Kasumi-1 (cell line): ENCODE measurements at places on chromosomes 11 and 22.

GRCh38 chr22:22685586-22685985, 41.2 kb downstream of the GGTLC2 start:
- no peak for DNase-seq

DNA sequence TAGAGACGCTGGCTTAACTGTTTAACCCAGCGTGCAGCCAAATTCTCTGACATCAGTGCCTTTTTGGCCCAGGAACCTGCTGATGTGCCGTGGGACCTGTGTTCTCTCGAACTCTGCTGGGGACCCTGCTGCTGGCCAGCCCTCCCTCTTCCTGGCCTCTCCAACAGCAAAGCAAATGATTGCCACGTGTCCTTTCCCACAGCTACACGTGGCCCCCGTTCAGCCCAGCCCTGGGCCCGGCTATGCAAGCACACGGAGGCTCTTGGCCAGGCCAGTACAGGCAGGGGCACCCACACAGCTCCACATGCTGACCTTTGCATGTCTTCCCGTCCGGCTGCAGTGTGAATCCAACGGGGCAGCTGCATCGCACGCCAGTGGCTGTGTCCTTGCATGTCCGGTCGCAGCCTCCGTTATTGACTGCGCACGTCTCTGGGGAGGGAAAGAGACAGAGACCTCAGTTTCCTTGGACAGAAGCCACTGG, 51.6 kb upstream of the TTLL12 start:
- no peak for DNase-seq

GRCh38 chr11:2794968-2795322, 90.6 kb downstream of the CDKN1C start:
- no peak for DNase-seq

- no peak for DNase-seq
Observed at GRCh38 chr11:73542175-73542574, 55.7 kb downstream of the FAM168A start.

DNA sequence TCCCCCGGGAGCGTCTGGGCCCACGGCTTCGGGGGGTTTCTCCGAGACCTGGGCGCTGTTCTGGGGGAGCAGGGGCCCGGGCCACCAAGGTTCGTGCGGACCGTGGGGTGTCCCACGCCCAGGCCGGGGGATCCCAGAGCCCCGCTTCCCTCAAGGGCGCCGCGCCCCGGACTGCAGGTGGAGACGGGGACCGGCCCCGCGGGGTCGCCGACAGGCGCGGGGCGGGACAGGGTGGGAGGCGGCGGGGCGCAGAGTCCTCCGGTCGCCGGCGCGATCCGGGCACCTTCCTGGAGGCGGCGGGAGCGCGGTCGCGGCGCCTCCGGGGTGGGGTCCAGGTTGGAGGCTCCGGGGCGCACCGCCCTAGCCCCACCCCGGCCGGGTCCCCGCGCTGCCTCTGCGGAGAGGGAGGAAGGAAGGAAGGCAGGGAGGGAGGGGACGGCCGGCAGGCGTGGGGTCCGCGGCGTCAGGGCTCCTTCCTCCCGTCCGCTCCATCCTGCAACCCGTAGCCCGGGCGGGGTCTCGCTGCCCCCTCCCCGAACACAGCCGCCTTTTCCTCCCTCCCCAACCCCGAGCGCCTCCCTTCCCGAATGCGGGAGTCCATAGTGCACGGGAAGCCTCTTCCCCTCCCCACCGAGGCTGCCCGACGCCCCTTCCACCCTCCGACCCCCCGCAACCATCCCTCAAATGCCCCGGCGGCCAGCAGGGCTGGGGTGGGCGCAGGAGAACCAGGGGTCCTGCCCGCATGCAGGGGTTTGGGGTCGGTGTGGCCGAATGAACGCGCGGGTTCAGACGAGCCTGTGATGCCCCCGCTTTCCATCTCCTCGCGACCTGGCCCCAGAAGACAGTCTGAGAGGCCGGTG, 4.3 kb upstream of the ZBED4 start:
- DNase-seq: no peak

- DNase-seq: peak; percentile 77
Observed at GRCh38 chr22:35231585-35232084, 25.7 kb upstream of the HMGXB4 start.

DNA sequence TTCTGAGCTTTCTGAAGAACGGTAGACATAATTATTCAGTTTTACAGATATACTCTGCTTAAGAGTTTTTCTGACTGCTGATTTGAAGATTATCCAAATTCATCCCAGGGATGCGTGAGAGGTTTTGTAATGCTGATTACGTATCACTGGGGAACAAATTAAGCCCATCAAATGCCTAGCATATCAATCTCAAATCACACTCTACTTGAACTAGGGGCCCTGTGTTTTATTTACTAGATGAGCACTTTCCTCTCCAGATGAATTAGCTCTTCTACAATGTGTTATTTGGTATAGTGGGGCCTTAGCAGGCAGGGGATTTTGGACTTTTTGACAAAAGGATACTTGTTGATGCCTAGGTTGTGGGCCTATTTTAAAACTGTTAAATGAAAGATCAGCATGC, 177.9 kb downstream of the JRKL start:
- DNase-seq: no peak

- no peak for DNase-seq
Observed at GRCh38 chr22:42035256-42035655, 35.4 kb downstream of the NAGA start.

DNA sequence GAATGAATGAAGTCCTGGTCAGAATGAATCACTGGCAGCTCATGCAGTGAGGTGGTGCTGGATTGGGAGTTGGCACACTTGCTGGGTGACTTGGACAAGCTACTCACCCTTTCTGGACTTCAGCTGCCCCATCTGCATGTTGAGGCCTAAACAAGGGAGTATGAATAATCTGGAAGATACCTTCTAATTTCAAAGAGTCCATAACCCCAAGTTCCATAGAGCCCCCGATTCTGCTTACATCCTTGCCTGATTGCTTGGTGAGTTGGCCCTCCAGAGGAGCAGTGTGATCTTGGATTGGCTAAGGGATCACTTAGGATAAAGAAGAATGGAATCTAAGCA, 18.3 kb upstream of the ACCSL start:
- no peak for DNase-seq

DNA sequence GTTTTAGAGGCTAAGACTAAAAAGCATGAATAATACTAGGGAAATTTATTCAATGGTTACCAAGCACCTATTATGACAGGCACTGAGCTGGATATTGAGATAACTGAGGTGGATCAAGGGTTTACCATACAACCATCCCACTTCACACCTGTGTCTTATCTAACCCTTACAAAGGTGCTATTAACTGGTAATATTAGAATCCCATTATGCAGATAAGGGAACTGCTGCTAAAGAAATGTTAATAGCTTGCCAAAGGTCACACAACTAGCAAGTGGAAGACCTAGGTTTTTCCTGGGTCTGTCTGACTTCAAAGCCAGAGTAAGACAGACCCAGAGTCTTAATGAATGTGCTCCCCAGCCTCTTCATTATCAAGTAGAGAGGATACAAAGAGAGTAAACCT, 21.1 kb upstream of the VSTM5 start:
- no peak for DNase-seq

GRCh38 chr11:15941206-15941770, 415.1 kb downstream of the SOX6 start:
- no peak for DNase-seq

GRCh38 chr11:111148121-111148520, 97.4 kb upstream of the POU2AF2 start:
- no peak for DNase-seq

DNA sequence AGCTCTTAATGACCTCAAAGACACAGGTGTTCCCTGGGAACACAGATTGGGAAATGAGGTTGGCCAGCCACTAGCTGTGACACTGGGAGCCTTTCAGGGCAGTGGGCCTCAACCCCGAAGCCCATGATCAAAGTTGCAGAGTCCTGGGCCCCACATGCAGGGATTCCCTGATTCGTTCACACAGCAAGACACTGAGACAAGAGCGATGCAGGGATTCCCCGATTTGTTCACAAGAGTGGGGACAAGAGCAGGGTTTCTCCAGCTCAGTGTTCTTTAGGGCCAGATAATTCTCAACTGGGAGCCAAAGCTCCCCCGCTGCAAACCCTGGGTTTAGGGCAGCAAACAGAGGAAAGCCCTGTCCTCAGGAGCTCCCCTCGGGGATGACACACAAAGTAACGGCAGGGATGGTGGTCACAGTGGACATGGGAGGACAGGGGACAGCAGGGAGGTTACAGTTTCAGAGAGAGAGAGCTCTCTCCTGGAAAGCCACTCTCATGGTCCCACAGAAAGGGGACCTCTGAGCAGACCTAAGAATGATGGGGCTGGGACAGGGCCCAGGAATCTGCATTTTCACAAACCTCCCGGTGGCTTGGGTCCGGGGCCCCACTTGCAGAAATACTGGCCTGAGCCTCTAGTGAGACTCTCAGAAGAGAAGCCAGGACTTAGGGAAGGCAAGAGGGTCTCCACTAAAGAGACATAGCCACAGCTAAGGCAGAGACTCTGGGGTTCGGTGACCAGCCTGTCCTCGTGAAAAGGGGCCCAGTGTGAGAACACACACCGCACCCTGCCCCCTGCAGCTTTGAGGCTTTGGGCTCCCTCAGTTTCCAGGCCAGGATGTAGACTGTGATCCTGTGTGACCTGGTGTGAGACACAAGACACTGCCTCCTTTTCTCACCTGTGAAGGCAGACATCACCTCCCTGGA, 7.4 kb upstream of the GNAZ start:
- no peak for DNase-seq

- no peak for DNase-seq
Observed at GRCh38 chr11:118661425-118662301, 17.8 kb downstream of the TREH start.

GRCh38 chr11:19374151-19374569, 133.4 kb upstream of the E2F8 start:
- no peak for DNase-seq

DNA sequence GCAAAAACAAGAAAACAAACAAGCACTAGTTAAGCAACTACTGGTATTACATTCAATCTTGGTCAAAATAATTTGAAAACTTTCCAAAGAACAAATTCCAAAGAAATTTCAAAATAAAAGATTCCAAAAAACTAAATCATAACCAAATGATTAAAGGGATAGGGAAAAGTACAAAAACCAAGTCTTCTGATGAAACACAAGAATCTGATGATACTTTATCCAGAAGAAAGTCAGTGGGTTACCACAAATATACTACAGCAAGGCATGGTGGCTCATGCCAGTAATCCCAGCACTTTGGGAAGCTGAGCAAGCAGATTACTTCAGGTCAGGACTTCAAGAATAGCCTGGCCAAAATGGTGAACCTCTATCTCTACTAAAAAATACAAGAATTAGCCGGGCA, 59.1 kb downstream of the NUP98 start:
- DNase-seq: no peak

- DNase-seq: no peak
Observed at GRCh38 chr11:47778878-47779483, 11.8 kb upstream of the FNBP4 start.

- peak; percentile 52 for DNase-seq
Observed at GRCh38 chr11:36041988-36042611, 98.2 kb downstream of the LDLRAD3 start.

DNA sequence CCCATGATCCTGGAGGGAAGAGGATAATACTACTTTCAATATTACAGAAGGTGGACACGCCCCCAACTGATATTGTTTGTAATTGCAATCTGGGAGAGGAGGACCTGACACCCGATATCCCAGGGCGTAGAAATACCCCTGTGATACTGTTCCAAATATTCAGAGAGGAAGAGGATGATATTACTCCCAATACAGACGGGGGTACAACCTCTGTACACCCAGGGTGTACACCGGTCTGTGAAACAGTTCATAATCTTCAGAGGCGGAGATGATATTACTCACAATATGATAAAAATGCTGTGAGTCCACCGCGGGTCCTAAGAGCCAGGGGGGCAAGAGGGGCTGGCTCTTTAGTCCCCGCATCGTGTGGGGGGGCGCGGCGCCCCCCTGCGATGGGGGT, 57.2 kb upstream of the ALDH3B2 start:
- no peak for DNase-seq

GRCh38 chr11:59218893-59219292, 6.2 kb upstream of the MPEG1 start:
- no peak for DNase-seq

- no peak for DNase-seq
Observed at GRCh38 chr11:77422687-77423086, 51.2 kb downstream of the PAK1 start.
